ENCODE measurements at places on chromosomes 12 and 14.

- DNase-seq, result no peak
Observed at GRCh38 chr12:129127771-129128170, 274.5 kb downstream of the GLT1D1 start.

DNA sequence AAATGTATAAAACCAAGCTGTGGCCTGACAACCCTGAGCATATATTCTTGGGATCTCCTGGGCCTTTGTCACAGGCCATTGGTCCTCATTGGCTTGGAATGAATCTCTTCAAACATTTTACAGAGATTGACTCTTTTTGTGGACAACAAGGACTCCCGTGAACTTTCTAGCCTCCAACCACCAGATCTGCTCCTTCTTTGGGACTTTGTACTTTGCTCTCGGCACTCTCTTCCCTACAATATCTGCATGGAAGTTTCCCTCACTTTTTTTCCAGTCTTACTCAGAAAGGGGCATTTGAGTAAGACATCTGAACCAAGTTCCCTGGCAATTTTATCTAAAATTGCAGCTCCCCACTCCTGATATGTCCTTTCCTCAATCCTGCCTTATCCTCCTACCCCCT, 158.8 kb downstream of the PHLDA1 start:
- no peak for DNase-seq

DNA sequence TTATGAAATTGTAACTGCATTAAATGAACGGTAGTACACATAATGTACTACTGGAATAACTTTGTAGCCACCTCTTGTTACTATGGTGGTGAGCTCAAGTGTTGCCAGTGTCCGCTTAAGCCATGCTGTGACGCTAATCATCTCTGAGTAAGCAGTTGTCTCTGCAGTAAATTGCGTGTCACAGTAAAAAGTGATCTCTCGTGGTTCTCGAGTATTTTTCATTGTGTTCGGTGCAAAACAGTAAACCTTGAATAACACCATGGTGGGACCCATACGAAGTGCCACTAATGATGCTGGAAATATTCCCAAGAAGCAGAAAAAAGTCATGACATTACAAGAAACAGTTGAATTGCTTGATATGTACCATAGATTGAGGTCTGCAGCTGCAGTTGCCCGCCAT, 524.8 kb downstream of the SOX5 start:
- DNase-seq, result no peak

DNA sequence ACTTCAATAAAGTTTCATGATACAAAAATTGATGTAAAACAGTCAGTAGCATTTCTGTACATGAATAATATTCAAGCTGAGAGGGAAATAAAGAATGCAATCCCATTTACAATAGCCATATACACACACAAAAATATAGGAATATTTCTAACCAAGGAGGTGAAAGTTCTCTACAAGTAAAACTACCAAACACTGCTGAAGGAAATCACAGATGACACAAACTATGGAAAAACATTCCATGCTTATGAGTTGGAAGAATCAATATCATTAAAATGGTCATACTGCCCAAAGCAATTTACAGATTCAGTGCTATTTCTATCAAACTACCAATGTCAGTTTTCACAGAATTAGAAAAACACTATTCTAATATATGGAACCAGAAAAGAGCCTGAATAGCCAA, 272.3 kb downstream of the TMTC2 start:
- no peak for DNase-seq

GRCh38 chr12:25980035-25980434, 21.6 kb downstream of the RASSF8 start:
- no peak for DNase-seq

- DNase-seq, result no peak
Observed at GRCh38 chr14:89493877-89494634, 77.0 kb upstream of the FOXN3 start.

DNA sequence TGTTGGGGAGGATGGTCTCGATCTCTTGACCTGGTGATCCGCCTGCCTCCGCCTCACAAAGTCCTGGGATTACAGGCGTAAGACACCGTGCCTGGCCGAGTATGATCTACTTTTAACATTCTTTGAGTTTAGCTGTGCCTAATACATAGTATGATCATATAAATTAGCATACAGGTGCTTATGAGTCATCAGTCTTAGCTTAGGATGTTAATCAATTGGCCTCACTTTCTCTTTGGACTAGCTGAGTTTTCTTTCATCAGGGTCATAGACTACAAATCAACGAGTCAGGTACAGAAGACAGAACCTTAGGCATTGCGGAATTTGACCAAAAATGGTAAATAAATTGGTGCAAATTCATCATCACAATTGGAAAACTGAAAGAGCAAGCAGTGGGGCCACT, 2.2 kb downstream of the SLC25A21 start:
- DNase-seq, result no peak

DNA sequence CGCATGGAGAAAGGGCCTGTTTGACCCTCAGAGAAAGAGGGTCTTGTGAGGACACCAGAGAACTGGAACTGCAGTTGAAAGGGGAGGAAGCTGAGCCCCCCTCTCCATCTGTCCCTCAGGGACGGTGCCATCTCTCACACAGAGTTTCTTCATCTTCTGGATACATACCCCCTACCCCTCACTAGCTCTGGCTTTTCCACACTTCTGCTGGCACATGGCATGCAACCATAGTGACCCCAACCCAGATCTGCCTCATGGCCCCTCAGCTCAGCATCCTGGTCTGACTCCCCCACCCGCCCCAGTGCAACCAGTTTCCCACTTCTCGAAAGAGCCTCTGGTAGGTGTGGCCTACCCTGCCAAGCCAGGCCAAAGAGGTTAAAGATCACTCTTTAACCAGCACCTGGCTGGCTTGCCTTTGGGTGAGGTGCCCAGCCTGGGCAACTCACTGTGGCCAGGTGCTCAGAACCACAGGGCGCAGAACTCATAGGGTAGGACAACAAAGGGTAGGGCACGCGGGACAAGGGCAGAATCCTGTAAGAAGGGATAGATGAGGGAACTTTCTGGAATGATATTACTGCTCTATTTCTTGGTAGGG, 25.8 kb downstream of the GALNT16 start:
- DNase-seq, result no peak

DNA sequence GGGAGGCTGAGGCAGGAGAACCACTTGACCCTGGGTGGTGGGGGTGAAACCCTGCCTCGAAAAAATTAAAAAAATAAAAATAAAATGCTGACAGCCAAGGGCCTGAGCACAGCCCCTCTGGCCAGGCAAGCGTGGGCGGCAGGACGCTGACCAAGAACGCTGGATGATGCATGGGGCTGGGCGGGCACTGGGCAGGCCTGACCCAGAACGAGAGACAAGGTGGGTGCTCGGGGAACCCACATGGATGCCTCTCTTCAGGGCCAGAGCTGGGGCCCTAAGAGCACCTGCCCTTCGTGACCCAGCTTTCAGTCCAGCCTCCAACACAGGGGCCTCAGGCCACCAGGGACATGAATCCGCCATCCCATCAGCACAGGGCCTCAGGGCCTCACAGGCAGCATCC, 11.3 kb downstream of the GALNT9 start:
- DNase-seq, result no peak

- DNase-seq, result no peak
Observed at GRCh38 chr14:67583711-67584644, 16.1 kb downstream of the PIGH start.

- DNase-seq, result no peak
Observed at GRCh38 chr12:30106204-30106965, 322.6 kb upstream of the TMTC1 start.

- DNase-seq, result no peak
Observed at GRCh38 chr12:74900232-74900631, 309.4 kb downstream of the KCNC2 start.

- no peak for DNase-seq
Observed at GRCh38 chr14:87630846-87631245, 362.1 kb downstream of the GALC start.

GRCh38 chr12:127306604-127307215, 960.3 kb upstream of the TMEM132C start:
- DNase-seq, result no peak

GRCh38 chr14:99338313-99338712, 66.3 kb upstream of the BCL11B start:
- DNase-seq, result no peak

GRCh38 chr14:75188520-75189268, 12.3 kb upstream of the TMED10 start:
- DNase-seq, result no peak

GRCh38 chr12:25932971-25933370, 25.5 kb upstream of the RASSF8 start:
- no peak for DNase-seq

DNA sequence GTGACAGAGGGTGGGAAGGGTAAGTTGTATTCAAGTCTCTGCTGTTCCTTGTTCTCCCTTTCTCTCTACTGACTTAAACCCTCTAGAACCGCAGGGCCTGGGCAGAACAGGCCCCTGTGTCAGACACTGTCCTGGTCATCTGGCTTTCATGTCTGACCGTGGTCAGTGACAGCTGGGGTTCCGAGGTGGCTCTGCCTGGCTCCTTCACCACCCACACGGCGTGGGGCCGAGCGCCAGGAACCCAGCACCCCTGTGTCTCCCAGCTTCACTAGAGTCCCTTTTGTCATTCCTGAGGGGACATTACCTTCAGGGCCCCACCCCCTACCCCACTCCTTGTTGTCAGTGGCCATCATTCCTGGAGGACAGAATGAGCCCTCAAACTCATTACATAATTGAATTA, 168.9 kb downstream of the ADGRD1 start:
- DNase-seq, result no peak

GRCh38 chr14:96434040-96434439, 42.1 kb downstream of the AK7 start:
- no peak for DNase-seq

DNA sequence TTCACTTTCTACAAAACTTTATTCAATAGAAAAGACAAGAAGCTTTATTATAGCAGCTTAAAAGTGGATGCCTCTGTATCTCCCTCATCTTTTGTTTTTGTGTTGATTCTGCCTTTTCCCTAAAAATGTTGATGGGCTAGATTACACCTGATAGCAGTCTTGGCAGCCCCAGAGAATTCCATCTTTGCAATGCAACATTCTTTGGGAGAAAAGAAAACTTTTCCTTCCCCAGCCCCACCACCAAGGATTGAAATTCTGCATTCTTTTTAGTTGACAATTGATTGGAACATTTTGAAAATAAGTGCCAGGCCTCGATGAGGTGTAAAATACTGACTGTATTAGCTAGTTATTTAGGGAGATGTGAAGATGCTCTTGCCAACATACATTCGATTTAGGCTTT, 306.8 kb upstream of the G2E3 start:
- DNase-seq, result no peak

DNA sequence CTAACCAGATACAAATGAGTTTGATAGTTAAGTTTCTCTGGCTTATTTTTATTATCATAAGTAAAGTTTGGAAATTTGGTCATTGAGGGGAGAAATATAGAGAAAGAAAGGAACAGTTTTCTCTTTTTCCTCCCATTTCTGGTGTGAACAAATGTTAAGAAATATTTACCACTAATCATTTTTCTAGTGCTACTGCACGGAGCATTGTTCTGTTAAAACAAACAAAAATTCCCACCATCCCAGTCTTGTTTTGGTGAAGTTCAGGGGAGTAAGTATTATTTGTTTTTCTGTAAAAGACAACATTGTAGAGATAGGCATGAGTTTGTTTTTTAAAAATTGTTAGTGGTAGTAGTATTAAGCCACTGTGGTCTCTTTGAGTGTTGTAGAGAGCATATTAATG, 135.3 kb downstream of the FGD4 start:
- DNase-seq, result no peak

- DNase-seq, result no peak
Observed at GRCh38 chr12:93348575-93349435, 28.9 kb upstream of the NUDT4 start.

DNA sequence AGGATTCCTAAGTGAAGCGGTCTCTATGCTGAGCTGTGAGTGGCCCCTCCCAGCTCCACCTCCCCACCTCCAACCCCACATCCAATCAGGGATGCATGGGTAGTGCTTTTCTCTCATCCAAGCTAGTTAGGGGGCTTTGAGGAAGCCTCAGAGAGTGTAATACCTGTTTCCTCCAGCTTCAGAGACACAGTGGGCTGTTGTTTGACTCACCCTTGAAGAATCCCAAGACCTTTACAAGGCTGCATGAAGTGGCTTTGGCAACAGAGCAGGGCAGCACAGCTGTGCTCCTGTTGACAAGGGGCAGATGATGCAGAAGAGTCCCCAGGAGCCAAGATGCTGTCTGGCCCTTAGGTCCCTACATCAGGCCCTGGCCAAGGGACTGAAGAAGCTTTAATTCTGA, 27.1 kb upstream of the CLMN start:
- DNase-seq, result no peak

- DNase-seq, result no peak
Observed at GRCh38 chr12:2150833-2151232, 98.0 kb downstream of the CACNA1C start.

GRCh38 chr12:3295646-3296408, 195.2 kb upstream of the PRMT8 start:
- no peak for DNase-seq

DNA sequence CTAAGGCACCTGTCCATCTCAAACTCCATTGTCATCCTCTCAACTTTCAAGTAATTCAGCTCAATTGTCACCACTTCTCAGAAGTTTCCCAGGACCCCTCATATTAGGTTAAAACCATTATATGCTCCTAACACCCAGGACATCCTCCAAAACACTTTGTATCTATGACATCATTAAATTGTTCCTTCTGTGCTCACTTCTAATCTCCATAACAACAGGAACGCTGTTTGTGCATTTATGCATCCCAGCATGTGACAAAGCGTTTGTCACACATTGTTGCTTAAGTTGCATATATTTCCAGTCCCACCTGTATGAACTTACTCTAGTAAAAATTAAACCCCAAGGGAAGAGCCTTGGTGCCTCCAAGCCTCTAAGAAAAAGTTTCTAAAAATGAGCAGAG, 133.9 kb downstream of the TBX5 start:
- no peak for DNase-seq

- DNase-seq, result no peak
Observed at GRCh38 chr12:127108360-127109215, 1158.4 kb upstream of the TMEM132C start.

- no peak for DNase-seq
Observed at GRCh38 chr12:64390275-64390851, at the start of gene C12orf56. Gene C12orf56, minus strand, starts transcription at chr12:64390758. Its CDS starts 193 bp downstream, at chr12:64390565.

DNA sequence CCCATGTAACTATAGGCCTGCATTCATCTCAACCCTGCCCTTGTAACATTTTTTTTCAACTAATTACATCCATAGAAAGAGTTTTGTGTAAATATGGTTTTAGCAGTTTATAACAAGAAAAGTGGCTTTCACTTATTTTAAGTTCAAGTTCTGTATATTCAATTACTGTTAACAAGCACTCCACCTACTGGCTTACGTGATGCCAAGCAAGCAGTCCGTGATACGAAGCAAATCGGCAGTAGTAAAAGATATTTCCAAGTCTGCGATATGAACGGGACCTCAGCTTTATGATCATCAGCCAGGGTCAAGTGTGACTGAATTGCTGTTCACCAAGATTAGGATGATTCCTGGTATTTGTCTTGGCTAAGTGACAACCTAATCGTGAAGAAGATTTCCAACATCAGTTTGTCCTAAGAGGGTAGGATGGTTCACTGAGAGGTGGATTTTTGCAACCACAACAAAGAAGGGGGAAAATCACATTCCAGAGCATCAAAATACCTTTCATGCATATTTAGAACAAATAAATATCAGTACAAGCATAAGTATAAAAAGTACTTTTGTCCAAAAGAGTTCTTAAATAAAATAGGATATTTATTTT, 456.2 kb downstream of the FOXG1 start:
- DNase-seq, result no peak

- no peak for DNase-seq
Observed at GRCh38 chr12:56833780-56834179, 70.7 kb downstream of the HSD17B6 start.

All from stimulated activated CD4-positive, alpha-beta T cell treated with anti-CD3 and anti-CD28 coated beads, TNF-alpha, amount 100 ng/mL, for 1 hour (primary cell).